Hepatic stellate cell (primary cell): ENCODE measurements at places on chromosomes 2 and 18.

DNA sequence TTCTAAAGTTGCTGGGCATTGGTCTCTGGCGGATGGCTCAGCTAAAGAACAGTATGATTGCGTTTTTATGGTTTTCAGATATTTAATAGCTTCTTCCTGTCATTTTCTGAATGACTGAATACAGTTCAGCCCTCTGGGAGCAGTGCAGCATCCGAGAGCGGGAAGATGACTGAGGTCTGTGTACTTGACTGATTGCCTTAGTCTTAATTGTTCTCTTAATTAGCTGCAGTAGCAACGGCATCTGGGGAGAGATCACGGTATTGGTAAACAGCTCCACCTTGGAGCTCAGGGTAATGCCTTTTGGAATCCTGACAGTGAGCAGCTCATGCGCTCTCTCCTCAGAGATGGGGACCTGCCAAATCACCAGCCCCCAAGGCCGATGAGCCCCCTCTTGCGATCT lies 481.4 kb upstream of the SPRED2 start:
- DNase-seq: no peak

DNA sequence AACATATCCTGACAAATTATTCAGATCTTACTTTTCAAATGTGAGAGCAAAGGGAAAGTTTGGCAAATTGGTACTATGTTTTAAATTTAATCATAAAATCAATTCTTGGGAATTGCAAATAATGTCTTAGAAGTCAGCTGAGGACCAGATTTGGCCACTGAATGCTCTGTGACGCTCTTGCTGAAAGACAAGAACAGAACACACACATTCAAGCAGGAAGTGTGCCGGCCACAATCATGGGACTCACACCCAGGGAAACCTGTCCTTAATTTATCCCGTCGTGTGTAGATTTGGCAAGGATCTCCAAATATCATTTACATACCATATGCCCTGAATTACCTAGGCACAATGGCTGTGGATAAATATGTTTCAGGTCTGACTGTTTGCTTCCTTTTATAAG lies 253.1 kb downstream of the TCF4 start:
- DNase-seq: no peak

- peak; percentile 38 for DNase-seq
Measured at GRCh38 chr2:44244135-44244871, 31.0 kb upstream of the SLC3A1 start.

DNA sequence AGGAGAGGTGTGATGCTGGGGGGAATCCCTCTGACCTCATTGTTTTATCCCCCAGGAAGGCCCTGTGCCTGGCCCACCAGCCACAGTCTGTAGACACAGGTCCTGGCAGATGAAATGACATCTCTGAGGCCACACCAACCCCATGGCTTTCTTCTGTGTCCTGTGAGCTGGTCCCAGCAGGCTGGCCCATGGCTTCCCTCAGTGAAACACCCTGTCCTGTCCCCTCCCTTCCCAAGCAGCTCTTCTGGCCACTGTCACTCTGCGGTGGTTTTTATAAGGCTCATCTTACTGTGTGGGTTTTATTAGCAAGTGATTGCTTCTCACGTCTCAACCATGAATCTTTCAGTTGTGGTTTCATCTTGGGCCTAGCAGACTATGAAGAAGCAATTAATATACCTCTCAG lies 102.8 kb upstream of the STPG4 start:
- no peak for DNase-seq

DNA sequence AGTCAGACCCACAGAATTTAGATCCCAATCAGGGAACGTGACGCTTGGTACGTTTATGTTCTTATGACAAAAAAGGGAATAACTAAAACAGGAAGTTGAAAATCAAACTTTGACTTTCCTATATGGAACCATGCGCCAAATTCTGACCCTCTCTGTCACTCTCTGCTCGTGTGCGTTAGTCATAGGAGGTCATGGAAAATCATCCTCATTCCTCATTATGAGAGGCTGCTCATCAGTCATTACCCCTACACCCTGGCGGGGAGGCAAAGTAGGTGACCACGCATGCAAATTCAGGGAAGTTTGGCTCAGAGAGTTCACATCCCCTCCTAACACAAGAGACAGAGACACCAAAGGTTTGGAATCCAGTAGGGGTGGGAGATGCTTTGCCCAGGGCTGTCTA lies 15.5 kb downstream of the IL1F10 start:
- DNase-seq: no peak

GRCh38 chr2:168494190-168494711 lies 38.2 kb downstream of the CERS6 start:
- DNase-seq: no peak

DNA sequence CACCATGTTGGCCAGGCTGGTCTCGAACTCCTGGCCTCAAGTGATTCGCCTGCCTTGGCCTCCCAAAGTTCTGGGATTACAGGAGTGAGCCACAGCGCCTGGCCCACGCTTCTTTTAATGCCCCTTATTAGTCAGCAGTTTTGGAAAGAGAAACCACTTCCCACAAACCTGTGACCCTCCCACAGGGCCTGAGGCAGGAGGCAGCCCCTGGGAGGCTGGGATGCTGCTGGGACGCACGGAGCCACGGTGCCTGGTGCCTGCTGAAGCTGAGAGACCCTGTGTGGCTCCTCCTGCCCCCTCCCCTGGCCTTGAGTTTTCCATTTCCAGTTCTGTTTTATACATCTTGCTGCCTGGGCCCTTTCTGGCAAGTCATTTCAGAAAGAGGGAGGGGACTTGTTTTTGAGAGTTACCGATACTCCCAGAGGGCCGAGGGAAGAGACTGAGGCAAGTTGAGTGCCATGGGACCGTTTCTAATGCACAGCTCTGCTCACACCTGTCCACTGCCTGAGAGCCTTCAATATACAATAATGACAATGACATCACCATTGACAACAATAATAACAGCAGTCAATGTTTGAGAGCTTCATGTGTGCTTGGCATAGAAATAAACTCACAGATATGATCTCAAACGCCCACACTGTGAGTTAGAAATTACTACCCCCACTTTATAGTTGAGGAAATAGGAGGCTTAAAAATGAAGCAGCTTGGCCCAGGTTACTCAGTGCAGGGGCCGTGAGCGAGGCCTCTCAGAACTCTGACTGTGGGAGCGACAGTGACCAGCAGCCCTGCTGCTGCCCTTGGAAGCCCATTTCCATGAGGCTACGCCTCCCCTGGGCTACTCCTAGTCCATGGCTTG lies 78.1 kb upstream of the YWHAQ start:
- no peak for DNase-seq

DNA sequence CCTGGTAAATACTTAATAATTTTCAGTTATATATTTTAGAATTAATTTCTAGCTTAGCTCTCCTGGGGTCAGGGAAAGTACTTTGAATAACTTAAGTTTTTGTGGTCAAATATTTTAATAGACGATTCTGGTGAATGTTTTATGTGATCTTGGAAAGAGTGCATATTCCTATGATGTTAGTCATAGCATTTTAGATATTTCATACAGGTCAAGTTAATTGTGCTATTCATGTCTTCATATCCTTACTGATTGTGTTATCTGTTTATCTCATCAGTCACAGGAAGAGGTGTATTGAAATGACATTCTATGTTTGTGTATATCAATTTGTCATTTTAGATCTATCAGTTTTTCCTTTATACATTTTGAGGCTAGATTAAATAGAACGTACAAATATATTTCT lies 576.2 kb downstream of the CPS1 start:
- no peak for DNase-seq

DNA sequence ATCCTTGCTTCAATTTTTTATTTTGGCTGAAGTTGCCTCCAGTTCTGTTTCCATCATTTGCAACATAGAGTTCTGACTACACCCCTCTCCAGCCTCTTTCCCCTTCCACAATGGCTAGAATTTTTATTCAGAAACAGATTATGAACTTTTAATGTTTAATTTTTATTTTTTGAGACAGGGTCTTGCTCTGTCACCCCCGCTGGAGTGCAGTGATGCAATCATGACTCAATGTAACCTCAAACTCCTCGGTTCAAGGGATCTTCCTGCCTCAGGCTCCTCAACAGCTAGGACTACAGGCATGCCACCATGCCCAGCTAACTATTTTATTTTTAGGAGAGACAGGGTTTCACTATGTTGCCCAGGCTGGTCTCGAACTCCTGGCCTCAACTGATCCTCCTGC lies 2.8 kb downstream of the NTSR2 start:
- no peak for DNase-seq

GRCh38 chr2:208970070-208970469 lies 453.8 kb upstream of the MAP2 start:
- DNase-seq: no peak

- no peak for DNase-seq
Measured at GRCh38 chr2:107002735-107003134, 116.8 kb upstream of the ST6GAL2 start.

DNA sequence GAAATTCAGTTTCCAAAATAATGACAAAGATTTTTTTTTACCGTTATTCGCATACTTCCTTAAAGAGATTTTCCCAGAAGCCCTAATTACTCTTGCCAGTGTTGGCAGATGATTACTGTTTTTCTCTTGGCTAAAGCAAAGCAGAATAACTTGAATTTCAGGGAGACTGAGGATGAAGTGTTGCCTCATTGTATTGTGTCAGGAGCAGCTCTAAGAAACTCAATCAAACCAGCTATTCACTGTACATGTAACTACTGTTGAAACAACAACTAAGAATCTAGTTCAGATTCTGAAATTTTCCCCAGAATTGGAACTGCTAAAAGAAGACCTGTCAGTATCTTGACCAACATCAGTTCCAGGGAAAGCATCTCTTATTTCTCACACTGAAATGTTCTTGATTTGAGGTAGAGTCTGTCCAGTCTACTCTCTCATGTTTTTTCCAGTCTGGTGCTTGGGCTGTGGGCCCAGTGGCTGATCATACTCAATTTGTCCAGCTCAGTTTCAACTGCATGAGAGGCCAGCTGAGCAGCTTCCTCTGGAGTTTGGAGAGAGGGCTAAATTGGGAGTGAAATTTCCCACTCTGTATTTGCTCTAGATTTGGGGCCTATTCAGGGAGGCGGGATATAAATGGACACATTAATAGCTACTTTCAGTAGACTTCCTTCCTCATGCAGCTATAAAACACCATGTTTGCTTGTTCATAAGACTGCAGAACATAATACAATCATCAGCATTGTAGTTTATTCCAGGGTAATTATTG lies 78.5 kb downstream of the PPP1R1C start:
- no peak for DNase-seq

GRCh38 chr2:111071600-111072171 lies 49.0 kb upstream of the BCL2L11 start:
- DNase-seq: peak; percentile 68

DNA sequence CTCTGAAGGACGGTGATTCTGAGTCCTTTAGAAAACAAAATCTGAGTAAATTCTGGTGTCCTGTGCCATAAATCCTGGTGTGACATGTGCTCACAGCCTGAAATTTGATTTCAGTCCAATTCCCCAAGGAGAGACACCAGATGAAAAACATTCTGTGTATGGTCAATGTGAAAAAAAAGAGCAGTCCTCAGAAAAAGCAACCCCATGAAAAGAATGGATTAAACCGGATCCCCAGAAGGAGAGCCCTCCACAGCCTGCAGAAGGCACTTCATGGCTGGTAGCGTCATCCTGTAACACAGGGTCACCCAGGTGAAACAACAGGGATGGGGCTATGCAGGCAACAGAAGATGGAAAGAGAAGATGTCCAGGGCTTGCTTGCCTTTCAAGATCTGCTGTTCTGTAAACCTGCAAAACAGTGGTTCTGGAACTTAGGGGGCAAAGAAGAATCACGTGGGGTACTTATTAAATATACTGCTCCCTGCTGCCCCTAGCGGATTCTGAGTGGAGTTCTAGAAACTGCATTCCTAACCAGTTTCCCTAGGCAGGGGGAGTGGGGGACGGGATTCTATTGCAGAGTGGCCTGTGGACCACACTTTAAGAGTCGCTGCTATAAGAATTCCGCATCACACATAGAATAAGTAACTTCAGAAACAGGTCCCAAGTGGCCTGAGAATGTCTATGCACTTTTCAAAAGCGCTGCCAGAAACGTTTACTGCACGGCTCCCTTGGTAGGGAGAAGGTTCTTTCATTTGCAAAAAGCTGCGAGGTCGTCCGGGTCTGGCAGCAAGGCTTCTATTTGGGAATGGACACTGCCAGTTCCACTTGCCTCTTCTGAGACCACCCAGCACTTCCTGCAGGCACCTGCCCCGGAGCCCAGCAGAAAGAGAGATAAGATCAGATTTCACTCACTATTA lies 118.9 kb upstream of the ARL5A start:
- DNase-seq: peak; percentile 21

GRCh38 chr2:216740557-216741222 lies 45.3 kb upstream of the IGFBP5 start:
- peak; percentile 44 for DNase-seq

DNA sequence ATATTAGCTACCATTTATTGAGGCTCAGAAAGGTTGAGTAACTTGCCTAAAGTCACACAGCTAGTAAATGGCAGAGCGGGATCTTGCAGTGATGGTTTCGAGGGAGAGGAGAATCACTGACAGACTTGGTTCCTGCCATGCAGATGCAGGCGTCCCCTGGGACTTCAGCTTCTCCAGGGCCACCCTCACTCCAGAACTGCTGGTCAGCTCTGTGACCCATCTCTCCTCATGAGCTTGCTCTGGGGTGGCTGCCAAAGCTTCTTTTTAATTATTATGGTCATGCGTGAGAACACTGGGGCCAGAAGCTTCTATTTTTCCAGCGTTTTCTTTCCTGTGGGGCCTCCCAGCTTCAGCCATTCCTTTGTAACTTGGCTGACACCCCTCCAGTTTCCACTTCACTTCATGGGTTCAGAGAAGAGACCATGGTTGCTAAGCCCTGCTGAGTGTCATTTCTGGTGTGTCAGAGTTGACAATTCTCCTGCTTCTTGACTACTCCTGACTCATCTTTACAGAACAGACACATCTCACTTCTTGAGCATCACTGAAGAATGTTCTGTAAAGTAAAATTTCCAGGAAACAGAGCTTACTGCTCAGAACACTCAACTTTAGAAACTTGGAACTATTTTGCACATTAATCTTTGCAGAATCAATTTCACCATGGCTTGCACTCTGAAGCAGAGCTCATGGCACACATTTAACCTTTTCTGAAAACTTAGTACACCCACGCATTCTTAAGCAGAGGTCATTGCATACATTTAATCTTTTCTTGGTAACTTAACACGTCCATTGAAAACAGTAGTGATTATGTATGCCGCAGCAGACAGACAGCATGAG lies 70.4 kb downstream of the IL1R2 start:
- peak; percentile 67 for DNase-seq

DNA sequence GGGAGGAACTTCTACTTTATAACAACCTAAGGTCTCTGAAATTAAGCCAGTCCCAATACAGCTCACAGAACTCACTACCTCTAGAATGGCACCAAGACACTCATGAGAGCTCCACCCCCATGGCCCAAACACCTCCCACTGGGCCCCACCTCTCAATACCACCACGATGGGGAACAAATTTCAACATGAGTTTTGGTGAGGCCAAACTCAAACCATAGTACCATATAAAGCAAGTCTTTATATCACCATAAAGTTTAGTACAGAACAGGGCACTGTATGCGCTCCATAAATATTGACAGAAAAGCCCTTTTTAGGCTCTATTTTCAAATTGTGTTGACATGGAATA lies 3.3 kb downstream of the AFG3L2 start:
- no peak for DNase-seq

DNA sequence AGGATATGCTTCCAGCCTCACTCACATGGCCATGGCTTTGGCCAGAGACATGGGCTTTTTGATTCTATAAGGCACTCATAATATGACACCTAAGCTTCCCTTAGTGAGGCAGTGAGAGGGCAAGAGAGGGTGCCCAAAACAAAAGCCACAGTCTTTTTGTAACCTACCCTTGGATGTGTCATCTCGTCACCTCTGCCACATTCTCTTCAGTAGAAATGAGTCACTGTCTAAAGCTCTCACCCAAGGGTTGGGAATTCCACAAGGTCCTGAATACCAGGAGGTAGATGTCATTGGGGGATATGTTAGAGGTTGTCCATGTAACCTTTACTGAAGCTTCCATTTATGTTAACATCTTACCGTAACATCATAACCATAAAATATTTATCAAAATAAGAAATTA lies 108.4 kb downstream of the ALMS1 start:
- no peak for DNase-seq
